ENCODE measurements at places on chromosomes 7 and 10.

DNA sequence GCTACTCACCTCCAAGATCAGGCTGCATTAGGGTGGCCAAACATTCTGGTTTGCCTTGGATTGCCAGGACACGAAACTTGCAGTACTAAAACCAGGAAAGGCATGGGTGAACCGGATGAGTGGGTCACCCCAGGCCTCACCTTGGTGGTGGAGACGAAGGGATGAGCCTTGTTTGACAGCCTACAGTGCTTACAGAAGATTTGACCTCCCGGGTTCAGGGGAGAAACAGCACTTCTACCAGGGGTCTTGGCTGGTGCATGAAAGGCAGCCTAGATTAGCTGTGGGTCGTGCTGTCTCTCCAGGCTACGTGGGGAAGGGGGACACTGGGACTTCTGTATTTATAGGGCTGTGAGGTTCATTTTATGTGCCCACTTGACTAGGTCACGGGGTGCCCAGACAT is 469.8 kb downstream of the PLXNA4 start:
- no peak for DNase-seq

DNA sequence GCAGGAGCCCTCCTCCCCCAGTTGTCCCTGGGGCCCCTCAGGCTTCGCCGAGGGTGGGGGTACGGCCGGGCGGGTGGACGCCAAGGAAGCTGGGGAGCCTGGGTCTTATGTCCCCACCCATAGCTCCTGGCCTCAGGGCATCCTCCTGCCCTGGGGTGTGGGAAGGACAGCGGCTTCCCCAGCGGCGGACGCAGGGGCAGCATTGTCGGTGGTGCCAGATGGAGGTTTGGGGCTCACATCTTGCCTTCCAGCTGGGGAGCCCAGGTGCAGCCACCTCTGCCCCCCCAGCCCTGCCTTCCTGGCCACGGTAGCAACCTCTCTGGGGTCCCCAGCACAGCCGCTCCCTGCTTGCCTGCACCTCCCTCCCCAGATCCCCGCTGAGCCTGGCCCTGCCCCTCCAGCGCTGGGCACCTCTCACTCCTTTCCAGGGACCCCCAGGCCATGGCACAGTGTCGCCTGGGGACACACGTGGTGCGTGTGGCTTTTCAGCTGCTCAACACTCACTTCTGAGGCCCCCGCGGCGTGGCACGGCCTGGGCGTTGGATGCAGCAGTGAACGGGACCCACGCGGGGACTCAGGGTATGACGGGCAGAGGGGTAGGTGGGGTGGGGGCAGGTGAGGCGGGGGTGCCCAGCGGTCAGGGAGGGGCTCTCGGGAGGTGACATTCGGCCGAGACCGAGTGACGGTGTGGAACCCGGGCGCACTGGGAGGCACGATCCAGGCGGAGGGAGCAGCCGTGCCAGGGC is 53.1 kb downstream of the UNCX start:
- no peak for DNase-seq

GRCh38 chr10:28296023-28296422 is 6.8 kb downstream of the MPP7 start:
- DNase-seq = no peak

GRCh38 chr10:101256387-101256786 is 27.1 kb upstream of the LBX1 start:
- DNase-seq = no peak

DNA sequence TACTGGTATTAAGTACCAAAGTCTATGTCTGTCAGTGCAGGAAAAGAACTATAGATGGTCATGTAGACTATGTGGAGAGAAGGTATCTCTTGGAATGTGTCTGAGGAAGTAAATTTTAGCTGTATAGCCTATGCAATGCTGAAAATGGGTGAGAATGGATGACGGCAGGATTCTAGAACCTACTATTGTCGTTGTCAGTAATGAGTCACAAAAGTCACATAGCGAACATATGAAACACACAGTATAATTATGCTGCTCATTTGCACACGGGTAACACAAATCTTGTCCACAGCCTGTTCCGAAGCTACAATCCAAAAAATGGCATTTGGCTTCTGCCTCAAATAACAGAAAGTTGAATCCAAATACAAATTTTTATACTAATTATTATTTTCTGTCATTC is 33.6 kb upstream of the KMT2E start:
- no peak for DNase-seq

DNA sequence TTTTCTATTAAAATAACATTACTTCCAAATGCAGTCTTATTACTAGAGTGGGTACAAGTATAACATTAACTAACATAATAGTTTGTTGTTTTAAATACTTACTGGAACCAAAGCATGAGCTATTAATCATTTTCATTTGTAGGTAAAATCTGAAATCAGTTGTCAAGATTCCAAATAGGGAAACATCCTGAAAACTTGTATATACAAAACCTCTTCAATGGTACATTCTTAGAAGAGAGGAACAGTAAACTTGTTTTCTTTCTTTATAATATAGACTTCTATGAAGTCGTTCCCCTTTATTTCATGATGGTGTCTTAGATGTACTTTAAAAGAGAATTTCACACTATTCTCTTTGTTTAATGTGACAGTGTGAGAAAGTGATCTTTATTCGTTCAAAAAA is 85.9 kb downstream of the VTI1A start:
- DNase-seq = no peak

GRCh38 chr7:132251327-132251659 is 325.0 kb downstream of the PLXNA4 start:
- DNase-seq = peak; percentile 56

GRCh38 chr7:16421333-16422102 is at the start of gene CRPPA:
TSS of gene CRPPA (minus strand) at chr7:16421538. CDS start at chr7:16421322, 216 bp downstream.
- peak; percentile 52 for DNase-seq

DNA sequence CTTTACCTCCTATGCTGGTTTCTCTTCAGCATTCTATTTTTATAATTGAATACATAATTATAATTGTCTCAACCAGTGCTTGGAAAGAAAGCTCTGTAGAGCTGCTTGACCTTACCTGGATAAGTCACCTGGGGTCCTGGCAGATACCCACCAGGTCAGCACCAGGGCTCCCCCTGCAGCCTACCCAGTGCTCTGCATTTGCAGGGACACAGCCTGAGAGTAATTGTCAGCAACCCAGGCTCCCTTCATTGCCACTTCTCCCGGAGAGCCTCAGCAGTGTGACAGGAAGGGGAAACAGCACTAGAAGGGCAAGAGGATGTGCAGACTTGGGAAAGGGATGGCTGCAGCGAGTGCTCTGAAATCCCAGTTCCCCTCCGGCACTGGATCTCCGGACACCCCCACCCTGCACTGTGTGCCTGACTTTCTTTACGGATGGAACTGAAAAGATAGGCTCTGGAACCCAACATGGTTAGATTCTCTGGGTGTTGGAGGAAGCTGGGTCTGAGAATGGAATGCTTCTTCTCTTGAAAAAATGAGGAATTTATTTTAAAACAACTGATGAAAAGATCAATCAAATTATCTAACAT is 11.4 kb upstream of the PAX4 start:
- no peak for DNase-seq

GRCh38 chr10:73439605-73440312 is 6.4 kb upstream of the MSS51 start:
- peak; percentile 21 for DNase-seq

Measured in occipital lobe (tissue), 3 donors.